Cortex of kidney (tissue), 1 donor: ENCODE measurements at places on chromosomes 3 and 15.

DNA sequence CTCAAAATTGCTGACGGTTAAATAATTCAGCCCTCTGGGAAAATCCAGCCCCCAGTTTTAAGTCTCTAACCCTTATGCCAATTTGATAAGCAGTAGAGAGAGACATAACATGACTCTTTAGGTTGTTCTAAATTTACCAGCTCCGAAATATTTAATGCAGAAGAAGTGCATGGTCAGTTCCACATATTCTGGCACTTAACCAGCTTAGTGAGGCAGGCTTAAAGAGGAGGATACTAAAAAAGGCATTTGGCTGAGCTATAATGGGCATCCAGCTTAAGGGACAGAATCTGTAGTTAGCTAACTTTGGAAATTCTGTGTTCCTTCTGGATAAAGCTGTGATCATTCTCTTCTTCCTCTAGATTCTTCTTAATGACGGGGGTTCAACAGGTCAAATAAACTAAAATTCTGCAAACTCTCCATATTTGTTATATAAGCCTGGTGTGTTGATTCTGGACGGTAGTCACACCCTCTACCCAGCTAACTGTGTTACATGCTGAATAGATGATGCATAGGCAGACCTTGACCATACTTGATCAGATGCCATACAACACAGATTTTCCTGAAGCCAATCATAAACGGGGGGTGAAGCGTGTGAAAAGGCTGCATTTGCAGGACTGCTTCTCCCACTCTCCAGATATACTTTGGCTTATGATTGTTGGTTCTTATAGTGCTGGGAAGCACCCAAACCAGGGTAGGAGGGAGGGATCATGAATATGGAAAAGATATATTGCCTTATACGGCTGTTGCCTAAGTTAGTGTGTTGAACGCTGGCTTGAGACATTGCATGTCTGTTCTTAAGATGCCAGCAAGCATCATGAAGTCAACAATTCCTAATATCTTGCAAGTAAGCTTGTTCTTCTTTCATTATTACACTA lies 118.4 kb downstream of the FGF12 start:
- DNase-seq: no peak

- DNase-seq: no peak
Observed at GRCh38 chr3:31766669-31767068, 214.4 kb downstream of the OSBPL10 start.

DNA sequence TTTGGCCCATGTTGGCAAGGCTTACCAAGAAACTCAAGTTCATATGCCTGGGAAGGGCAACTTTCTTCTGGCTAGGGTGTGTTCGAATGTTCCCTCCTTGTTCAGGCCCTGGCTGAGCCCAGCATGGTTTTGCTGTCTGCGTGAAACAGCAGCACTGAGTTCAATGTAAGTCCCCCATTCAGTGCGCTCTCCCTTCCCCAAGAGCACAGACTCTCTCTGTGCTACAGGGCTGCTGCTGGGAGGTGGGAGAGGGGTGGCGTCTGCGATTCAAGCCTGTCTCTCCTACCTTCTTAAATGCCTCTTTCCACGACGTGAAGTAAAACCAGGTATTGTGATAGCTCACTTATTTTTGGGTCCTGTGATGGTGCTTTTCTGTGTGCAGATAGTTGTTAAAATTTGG lies 289.3 kb upstream of the GOLIM4 start:
- DNase-seq: no peak

GRCh38 chr3:46070595-46071093 lies 43.4 kb upstream of the XCR1 start:
- no peak for DNase-seq

DNA sequence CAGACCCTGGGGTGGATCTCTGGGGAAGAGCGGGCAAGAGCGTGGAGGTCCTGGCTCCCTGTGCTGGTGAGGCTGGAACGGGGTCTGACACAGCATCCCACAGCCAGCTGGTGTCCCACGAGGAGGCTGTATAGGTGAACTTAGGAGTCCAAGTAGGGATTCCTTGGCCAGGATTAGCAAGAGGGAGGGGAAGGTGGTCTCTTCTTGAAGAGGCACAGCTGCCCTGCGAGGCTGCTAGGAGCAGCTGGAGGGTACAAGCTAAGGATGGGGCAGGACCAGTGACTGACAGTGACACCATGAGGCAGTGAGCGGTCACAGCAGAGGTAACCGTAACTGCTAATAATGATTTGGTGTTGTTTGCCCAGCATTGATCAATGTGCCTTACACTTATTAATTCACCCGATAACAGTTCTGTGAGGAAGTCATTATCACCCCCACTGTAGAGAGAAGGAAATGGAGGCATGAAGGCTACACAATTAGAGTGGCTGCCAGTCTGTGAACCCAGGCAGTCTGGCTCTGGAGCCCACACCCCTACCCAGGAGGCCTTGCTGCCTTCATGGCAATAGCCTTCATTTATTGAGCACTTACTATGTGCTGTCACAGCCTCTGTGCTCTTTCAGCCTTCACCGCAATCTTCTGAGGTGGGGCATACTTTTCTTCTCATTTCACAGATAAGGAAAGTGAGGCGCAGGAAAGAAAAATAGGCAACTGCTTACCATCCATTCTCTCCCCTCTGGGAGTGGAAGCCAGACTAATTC lies 59.4 kb downstream of the TMEM44 start:
- no peak for DNase-seq

GRCh38 chr3:4547799-4548198 lies 54.7 kb downstream of the ITPR1 start:
- DNase-seq: no peak

DNA sequence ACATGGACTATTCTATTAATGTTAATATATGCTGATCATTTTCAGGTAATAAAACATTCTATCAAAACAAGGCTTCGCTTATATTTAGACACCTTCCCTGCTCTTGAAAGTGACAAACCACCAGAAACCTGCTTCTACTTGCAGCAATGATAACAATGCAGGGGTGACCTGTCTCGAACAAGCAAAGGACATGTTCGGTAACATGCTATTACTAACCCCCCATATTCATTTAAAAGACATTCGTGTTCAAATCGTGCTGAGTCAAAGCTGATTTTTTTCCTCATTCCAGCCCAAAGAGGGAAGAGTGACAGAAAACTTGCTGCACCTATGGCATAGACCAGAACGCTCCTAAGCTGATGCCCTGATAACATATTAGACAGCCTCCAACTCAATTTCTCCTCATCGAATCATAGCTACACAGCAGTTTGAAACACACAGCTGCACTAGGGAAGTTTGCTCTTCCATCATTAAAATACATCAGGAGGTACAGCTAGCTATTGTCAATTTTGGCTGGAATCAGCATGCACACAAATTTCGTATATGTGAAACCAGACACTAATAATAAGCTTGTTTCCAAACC lies 341.5 kb downstream of the FOXP1 start:
- DNase-seq: no peak

- DNase-seq: no peak
Observed at GRCh38 chr15:79418693-79419279, 13.3 kb upstream of the MINAR1 start.

DNA sequence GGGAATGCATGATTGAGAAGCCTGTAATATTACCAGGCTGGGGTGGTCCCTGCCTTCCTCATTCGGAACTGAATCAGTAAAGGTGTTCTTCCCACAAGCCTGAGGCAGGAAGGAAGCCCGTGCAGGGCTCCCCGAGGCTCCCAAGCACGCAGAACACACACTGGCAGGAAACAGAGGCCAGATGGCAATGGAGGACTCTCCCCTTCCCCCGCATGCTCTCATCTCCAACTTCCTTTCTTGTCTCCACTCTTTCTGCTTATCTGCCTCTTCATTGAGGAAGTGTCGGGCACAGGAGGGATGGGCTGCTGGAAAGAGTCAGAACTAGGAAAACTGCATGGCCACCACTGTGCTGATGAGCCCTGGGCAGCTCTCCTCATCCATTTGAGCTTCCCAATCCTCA lies 123.5 kb downstream of the NUP210 start:
- no peak for DNase-seq

- DNase-seq: no peak
Observed at GRCh38 chr3:32181365-32181764, 57.1 kb upstream of the CMTM8 start.

DNA sequence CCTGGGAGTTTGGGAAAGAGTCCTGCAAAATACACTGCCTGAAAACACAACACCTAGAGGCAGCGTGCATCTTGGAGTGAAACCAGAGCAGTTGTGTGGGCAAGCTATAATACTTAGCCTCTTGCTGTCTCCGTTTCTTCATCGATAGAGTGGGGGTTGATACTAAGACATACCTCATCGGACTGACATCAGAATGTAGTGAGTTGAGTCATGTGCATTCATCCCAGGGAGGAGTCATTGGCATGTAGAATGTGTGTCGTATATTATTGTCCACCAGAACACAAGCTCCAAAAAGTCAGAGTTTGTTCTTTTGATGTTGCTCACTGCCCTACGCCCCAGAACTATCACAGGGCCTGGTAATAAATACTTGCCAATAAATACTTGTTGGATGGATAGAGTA lies 4.3 kb downstream of the SNTN start:
- no peak for DNase-seq

DNA sequence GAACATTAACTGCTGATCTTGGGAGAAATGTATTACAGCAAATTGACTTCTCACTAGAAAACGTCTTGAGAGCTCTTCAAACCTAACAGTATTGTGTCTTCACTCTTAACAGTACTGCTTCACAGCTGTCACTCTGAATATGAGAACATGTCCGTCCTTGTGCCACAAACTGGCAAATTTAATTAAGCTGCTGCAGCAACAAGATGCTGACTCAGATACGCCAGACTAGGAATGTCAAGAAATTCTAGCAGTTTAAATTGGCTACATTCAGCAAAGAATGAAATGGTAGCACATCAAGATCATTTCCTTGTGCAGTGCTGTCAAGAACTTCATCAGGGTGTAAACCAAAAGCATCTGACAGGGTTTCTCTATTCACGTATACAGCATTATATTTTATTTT lies 7.6 kb downstream of the ICE2 start:
- DNase-seq: no peak

DNA sequence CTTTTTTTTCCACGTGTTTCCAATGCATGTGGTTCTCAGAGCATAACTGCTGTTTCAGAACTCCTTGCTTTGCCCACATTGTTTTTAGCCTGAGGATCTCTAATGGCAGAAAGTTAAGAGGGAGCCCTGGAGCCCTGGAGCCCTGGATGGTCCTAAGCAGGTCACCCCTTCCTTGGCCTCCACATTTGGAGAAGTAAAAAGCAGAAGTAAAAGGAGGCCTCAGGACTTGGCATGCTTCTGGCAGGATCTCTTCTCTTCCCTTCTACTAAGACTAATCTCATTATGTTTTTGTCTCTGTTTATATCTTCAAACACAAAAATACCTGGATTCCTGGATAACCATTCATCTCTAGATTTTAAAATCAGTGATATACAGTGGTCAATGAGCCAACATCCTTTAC lies 50.1 kb downstream of the P2RY1 start:
- no peak for DNase-seq

- DNase-seq: no peak
Observed at GRCh38 chr15:66704019-66704802, 2.2 kb downstream of the SMAD6 start.

- no peak for DNase-seq
Observed at GRCh38 chr3:125017406-125017805, 38.4 kb downstream of the HEG1 start.

DNA sequence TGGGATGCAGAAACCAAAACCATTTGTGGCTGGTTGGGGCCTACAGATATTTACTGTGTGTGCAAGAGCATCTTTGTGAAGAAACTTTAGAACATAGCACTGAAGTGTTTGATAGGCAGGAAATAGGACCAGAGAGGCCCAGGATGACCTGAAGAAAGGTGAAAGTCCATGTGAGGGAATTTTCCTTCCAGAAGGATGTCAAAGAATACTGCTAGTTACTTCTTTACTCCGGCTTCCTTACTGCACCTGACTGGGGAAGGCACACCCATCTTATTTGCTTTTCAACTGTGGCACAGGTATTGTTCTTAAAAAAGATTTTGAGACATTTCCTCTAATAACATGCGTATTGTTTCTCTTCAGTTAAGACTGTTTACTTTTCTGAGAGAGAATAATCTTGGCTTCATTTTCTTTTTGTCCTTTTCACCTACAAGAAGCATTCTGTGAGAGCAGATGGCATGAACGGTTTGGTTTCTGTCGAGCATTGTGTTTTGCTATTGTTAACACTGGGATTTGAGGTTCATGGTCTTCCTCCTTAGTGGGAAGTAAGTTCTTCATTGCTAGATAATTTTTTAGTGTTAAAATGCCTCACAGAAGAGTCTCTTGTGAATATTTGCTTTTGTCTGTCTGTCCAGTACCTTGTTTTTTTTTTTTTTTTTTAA lies 71.5 kb downstream of the SLCO3A1 start:
- no peak for DNase-seq

DNA sequence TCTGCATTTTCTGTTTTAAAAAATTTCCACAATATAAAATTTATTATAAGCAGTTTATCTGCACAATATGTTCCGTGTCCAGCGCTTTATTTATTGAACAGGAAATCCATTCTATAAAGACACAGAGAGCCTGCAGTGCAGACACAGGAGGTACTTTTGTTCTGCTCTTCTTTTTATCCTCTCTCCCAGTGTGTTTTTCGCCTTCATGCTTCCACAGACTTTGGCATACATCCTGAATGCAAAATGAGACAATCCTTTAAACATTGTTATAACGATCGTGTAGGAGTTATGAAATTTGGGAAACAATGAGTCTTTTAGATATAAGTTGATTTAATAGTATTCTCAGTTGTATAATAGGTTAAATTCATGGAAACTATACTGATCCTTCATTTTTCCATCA lies 749.2 kb downstream of the NAALADL2 start:
- DNase-seq: no peak

DNA sequence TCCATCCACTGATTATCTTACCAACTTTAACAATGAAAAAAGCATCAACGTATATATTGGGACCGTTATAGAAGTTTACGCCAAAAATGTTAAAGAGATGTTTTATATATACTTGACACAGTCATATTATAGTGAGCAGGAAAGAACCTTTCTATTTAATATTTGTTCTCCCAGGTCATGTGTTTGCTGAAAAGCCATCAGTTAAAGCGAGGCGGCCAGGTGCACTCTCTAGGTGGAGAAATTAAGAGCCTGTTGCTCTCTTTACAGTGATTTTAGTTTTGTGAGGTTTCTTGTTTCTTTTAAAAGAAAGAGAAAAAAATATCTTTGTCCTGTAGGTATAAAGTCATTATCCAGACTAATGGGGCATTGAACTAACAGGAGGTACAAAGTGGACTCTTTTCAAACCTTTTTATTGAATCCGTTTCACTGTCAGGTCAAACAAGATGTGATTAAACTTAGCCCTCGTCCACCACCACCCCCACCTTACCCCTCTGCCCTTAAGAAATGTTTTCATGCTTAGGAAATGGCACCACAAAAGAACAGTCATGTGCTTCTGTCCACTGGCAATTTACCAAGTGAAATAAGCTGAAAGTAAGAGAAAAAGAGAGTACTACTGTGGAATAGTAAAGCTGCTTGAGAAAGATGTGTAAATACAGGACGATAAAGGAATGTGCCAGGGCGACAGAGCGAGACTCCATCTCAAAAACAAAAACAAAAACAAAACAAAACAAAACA lies 279.9 kb downstream of the PTPRG start:
- DNase-seq: no peak
